ENCODE measurements at places on chromosomes 11 and 22. TPM values are rescaled to one million over a fixed set of nuclear protein-coding genes. Genes with fewer than 3 reads are reported as not detected.
A peak's percentile ranks its signal among the peaks of the same experiment; 100 is the strongest.

DNA sequence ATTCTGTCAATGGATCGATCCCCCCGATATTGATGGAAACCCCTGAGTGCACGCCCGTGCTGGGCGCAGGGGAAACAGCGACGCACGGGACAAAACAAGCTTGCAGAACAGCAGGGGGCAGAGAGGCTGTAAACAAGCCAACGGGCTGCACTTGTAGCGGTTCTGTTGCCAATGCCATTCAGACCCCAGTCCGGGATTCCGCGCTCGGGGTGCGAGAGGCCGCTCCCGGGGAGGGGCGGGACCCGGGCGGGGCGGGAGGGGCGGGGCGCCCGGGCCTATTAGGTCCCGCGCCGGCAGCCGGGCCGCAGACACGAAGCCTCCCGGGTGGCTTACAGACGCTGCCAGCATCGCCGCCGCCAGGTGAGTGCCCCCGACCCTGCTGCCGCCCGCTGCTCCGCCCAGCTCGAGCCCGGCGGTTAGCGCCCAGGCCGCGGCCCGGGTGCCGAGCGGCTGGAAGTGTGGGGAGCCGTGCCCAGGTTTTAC is at the start of gene BIK:
Gene BIK (plus strand): TSS at position 307 of the 483 bp plus-strand sequence. CDS start 13,273 bp downstream, outside the sequence.
- H3K27me3 ChIP-seq = no peaks in the 10 kb centered on the region
- H3K4me3 ChIP-seq = peak within 1 kb of the TSS; percentile 71
- no peak within 1 kb of the TSS for H3K27ac ChIP-seq
- H3K36me3 ChIP-seq = no peaks in the 10 kb centered on the region
- H3K4me1 ChIP-seq = peaks cover 22% of the 10 kb centered on the region

DNA sequence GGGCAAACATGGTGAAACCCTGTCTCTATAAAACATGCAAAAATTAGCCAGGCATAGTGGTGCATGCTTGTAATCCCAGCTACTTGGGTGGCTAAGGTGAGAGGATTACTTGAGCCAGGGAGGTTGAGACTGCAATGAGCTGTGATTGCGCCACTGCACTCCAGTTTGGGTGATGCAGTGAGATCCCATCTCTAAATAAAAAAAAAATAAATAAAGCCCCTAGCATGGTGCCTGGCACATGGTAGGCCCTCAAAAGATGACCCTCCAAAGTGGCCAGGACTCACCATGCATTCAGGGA is 74.6 kb downstream of the PTPRJ start:
- H3K27ac ChIP-seq = peak overlapping the region; percentile 81
- peak; percentile 65 for DNase-seq
- H3K4me1 ChIP-seq = peaks cover 63% of the 10 kb centered on the region
- no peaks in the 10 kb centered on the region for H3K27me3 ChIP-seq
- no peak overlapping the region for H3K4me3 ChIP-seq

FAM227A gene
- 2.3 TPM for total RNA-seq

DLG2 gene
- 37.7 TPM for total RNA-seq

NPAS4 gene
- not detected for total RNA-seq

- no peak for DNase-seq
- H3K4me1 ChIP-seq = no peaks in the 10 kb centered on the region
- H3K4me3 ChIP-seq = no peak overlapping the region
- H3K36me3 ChIP-seq = peaks cover 3% of the 10 kb centered on the region
Observed at GRCh38 chr22:49620666-49621065, 207.0 kb downstream of the BRD1 start.

DNA sequence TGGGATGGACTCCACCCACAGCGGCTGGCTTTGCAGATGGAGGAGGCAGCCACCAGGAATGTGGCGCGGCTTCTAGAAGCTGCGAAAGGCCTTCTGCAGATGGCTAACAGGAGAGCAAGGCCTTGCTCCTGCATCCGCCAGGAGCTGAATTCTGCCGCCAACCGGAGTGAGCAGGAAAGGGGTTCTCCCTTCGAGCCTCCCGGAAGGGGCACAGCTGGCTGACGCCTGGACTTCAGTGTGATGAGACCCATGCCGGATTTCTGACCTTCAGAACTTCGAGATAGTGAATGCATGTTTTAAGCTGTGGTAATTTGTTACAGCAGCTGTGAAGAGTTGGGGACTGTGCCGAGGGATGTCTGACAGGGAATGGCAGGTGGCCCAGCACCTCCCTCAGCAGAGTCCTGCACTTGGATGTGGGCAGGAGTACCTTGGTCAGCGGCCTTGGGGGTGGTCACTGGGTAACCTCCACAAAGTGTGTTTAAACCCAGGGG is 7.7 kb downstream of the TBC1D22A start:
- no peaks in the 10 kb centered on the region for H3K36me3 ChIP-seq
- no peak overlapping the region for H3K4me3 ChIP-seq
- H3K27me3 ChIP-seq = no peaks in the 10 kb centered on the region
- no peak for DNase-seq

DNA sequence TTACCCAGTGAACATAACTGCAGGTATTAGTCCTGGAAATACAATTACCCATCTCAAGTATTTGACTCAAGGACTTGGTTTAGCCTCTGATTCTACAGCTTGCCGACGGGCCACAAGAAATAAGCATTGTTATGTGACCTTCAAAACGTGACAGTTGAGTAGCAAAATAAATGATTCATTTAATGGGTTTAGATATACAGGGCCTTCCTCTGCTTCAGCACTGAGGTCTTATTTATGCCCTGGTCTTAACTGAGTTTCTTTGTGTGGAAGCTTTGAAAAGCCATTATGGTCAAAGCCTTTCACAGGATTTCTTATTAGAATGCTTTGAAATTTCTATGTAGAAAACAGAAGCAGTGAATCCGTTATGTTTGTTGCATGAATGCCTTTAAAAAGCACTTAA is 899.2 kb upstream of the API5 start:
- no peaks in the 10 kb centered on the region for H3K27me3 ChIP-seq
- H3K4me1 ChIP-seq = no peaks in the 10 kb centered on the region
- H3K4me3 ChIP-seq = no peak overlapping the region
- H3K27ac ChIP-seq = no peak overlapping the region
- no peaks in the 10 kb centered on the region for H3K36me3 ChIP-seq

MS4A3 gene
- total RNA-seq = 1.1 TPM

All from upper lobe of left lung (tissue), 6 donors.